ENCODE measurements at places on chromosomes 12 and 14. TPM values are rescaled to one million over a fixed set of nuclear protein-coding genes. Genes with fewer than 3 reads are reported as not detected.

DNA sequence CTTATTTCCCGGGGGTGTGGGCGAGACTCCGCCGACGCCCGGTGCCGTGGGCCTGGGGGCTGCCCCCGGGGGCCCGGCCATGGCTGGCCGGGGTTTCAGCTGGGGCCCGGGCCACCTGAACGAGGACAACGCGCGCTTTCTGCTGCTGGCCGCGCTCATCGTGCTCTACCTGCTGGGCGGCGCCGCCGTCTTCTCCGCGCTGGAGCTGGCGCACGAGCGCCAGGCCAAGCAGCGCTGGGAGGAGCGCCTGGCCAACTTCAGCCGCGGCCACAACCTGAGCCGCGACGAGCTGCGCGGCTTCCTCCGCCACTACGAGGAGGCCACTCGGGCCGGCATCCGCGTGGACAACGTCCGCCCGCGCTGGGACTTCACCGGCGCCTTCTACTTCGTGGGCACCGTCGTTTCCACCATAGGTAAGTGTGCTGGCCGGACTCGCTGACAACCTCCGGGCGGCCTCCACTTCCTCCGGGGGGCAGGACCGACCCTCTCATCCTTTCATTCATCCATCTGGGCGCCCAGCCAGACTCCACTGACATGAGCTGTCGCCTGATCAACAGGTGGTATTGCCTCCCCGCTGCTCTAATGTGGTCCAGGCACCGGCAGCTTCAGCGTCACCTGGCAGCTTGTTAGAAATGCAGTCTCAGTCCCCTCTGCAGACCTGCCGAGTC, 467 bp downstream of the KCNK13 start:
- no peak for DNase-seq

- DNase-seq, result no peak
Measured at GRCh38 chr14:97747316-97747715, 950.1 kb downstream of the VRK1 start.

DNA sequence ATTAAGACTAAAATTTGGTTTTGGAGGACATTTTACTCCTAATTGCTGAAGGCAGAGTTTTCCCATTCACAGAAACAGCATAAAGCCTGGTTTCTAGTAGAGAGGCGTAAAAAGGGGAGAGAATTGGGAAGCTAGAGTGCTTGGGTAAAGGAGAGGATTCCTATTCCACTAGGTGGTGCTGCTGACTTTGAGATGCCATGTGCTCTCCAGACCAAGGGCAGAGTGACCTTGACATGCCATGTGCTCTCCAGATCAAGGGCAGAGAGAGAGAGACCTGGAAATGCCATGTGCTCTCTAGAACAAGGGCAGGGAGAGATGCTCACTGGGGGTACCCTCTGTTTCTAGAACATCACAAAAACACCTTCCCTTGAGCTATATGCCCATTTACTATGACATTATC, 176.2 kb upstream of the PDZRN4 start:
- no peak for DNase-seq

DNA sequence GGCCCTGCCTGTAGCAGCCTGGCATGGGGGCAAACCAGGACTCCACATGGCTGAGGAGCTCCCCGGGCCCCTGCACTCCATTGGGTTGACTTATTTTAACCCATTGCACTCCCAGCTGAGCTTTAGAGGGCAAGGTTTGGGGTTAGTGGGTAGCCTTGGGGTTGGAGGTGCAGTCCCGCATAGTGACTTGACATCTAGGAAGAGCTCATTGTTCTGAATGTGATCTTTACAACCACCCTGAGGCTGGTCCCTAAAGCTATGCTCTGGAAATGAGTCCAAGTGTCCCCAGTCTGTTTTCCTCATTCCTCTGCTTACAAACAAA, 36.4 kb downstream of the NFKBIA start:
- DNase-seq, result no peak

GRCh38 chr14:89422952-89423345, 5.9 kb upstream of the FOXN3 start:
- no peak for DNase-seq

The KRT6C gene
- total RNA-seq, result not detected

- DNase-seq, result no peak
Measured at GRCh38 chr12:1593174-1594005, 991 bp downstream of the FBXL14 start.
